ENCODE measurements at places on chromosomes 7 and 10. TPM values are rescaled to one million over a fixed set of nuclear protein-coding genes. Genes with fewer than 3 reads are reported as not detected.
A peak's percentile ranks its signal among the peaks of the same experiment; 100 is the strongest.

DNA sequence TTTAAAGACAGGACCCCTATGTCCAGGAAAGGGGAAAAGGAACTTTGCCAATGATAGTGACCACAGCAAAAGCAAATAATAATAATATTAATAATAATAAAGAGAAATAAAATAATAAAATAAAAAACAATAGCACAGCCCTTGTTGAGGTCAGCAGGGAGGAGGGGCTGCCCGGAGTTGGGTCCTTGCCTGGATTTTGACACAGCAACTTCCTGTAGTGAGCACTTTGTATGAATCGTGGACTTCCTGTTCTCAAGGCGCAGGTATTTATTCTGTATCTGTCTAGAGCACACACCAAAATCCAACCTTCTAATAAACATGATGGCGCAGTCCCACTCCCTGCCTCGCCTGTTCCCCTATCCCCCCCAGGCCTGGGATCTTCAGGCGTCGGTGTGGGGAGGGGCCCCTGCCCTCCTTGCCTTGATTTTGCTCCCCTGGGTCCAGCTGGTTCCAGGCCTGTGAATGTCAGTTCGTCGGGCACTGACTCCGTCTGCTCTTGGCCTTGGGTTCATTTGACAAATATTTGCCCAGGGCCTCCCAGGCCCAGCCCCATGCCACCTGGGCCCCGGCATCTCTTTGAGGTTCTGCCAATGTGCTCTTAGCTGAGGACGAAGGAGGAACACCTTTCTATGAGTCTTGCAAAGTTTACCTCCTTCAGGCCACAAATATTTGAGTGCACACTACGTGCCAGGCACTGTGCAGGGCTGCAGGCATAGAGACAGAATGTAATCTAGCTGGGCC, 13.9 kb downstream of the TRIM8 start:
- peak; percentile 69 for DNase-seq

DNA sequence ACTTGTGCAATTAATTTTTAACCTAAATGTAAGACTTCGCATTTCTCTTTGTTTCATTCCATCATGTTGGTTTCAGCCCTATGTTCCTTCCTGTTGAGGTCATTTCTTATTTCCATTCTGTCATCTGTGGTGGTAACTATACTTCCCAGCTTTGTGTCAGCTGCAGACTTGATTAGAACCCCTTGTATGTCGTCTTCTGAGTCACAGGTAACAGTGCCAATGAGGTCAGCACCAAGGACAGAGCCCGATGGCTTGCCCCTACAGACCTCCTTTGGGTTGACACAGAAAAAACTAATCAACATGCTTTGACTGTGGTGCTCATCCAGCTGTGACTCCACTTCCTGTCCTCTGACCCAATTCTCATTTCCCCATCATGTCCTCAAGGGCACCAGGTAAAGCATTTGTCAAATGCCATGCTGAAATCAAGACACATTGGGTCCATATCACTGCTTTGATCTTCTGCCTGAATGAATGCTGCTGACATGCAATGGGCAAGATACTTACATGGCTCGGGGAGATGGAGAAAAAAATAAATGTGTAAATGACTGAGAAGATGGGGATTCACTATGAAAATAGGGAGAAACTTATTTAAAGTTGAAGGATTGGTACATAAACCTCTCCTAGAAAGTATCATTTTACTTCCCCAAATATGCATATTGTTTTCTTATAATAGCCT, 25.6 kb upstream of the CRTAC1 start:
- DNase-seq, result no peak

DNA sequence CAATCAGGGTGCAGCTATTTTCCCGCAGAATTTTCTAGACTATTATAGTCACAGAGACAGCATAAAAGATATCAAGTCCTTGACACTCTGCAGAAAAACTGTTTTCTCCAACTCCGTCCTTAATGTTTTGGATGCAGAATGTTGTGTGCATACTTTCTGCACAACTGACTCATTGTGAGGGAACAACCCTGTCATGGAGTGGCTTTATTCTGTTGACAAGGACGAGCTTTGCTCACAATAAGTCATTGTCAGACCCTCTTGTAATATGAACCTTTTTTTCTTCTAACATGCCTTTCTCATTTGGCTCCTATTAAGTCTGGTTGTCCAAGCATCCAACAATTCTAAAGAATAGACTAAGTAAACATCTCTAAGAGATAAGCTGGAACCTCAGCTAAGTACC, 17.3 kb downstream of the ABCB4 start:
- DNase-seq, result no peak

DNA sequence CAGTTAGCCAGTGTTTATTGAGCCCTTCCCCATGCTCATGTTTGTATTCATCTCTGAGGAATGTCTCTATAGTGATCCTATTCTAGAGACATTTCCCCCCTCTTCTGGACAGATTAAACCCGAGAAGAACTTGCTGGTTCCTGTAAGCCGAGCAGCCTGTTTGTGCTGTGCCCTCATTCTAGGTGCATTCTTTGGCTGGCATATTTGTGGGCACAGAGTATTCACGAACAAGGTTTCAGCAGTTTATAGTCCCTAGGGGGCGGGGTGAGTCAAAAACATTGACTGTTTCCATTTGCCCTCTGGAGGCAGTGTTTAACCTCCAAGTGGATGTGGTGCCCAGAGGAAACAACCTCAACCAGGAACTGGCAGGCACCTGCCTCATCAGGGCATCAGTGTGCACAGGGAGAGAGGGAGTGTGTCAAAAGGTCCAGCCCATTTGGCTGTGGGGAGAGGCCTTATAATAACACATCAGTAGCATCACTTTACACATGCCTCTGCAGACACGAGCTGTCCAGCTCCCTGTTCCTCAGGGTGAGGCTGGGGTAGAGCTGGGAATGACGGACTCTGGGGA, 273.3 kb upstream of the LRGUK start:
- peak; percentile 72 for DNase-seq

DNA sequence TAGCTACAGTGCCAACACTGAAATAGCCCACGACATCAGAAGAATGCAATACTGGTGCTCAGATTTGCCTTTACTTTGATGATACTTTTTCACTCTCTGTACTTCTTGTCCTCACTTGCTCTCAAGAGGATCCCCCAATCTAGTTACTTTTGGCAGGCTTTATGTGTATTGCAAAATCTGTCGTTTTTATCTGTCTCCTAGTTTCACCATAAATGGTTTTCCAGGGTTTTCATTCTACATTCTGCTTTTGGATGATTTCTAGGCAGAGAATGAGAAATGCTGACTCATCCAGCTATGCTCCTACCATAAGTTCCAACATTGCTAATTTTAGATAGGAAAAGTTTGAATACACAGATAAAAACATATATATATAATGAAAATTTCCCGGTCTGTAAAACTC, 659.5 kb upstream of the NRG3 start:
- no peak for DNase-seq

- no peak for DNase-seq
Measured at GRCh38 chr7:30800785-30801252, 29.6 kb downstream of the MINDY4 start.

- DNase-seq, result no peak
Measured at GRCh38 chr7:36400606-36401005, 10.9 kb downstream of the ANLN start.

DNA sequence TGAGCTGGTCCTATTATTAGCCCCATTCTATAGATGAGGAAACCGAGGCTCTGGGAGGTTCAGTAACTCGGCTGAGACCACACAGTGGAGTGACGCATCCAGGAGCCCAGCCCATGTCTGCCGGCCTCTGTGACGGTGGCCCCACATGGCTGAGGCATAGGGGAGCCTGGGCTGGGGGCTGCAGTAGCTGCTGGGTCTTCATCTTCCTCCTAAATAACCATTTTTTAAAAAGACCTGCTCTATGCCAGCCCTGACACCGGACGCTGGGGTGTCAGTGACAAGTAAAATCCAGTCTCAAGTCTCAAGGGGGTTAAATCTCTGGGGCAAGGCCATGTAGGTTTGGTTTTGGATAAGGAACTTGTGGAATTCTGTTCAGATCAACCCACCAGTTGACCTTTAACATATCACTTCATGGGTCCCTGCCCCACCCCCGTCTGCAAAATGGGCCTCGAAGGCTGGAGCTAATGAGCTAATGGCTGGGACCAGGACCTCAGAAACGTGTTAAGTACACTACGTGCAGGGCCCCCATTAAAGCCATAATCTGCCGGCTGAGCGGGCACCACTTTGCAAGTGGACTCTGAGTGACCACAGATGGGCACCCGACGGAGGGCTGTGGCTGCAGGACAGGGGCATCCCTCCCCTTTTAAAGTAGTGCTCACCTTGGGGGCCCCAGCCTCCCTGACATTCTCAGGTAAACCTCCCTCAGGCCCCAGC, 136.5 kb upstream of the UNC5B start:
- DNase-seq, result no peak

- no peak for DNase-seq
Measured at GRCh38 chr7:150980663-150981062, 2.5 kb upstream of the KCNH2 start.

DNA sequence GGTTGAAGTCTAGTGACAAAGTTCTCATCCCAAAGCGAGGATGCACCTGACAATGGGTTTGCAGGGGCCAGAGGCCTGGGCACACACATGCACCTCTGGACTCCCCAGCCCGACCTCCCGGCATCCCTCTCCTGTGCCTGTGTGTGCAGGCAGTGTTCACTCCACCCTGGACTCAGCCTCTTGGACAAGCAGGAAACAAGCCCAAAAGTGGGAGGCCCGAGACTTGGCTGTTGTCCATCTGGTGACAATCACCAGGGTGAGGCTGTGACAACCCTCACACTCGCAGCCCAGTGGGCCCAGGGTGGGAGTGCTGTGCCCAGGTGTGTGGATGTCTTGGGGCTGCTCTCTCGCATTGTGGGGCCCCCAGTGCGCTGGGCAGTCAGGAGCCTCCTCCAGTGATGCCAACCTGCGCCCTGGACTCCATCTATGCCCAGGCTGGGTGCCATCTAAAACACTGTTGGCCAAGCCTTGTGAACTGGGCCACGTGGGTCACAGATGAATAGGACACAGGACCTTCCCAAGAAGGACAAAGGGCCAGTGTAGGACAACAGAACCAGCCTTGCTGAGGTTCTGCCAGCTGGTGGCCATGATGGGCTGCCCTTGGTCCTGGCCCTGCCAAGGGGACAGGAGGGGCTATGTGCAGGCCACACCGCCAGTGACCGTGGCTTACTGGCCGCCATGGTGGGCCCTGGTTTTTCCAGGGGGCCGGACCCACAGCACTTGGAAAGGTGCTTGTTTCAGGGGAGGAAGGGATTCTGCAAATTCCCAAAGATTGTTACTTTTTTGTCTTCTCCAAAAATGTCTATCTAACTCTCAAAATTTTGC, 144.3 kb downstream of the TCERG1L start:
- DNase-seq, result no peak

DNA sequence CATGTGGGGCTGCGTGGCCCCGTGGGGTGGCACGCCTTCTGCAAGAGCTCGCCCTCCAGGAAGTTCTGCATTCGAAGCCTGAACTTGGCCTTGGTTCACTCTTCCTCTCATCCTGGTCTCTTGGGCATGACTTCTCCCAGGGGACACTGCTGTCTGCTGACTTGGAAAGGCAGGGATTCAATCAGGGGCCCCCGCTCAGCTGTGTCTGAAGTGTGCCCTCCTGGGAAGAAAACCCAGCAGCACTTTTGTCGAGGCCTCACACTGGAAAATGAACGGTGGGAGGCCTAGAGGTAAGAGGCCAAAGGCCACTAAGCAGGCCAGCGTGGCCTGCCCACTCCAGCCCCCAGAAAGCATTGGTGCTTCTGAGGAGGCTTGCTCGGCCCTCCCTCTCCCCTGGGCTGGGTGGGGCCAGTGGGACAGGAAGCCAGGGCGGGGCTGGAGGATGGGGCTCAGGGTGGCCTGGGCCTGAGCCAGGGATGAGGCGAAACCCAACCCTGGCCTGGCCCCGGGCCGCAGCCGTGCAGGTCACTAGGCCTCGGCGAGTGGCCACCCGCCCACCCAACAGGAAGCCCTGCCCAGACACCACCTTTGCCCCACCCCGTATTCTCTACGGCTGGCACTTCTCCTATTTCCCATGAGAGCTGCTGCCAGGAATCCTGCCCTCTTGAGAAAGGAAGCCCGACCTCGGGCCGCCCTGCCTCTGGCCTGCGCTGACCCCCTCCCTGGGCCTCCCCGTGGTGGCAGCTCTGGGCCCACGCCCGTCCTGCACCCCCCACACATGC, 81.1 kb downstream of the ZMIZ1 start:
- peak; percentile 72 for DNase-seq

- DNase-seq, result no peak
Measured at GRCh38 chr7:41698114-41698513, 4.8 kb downstream of the INHBA start.

- DNase-seq, result no peak
Measured at GRCh38 chr7:98864731-98865453, 4.9 kb downstream of the TMEM130 start.

DNA sequence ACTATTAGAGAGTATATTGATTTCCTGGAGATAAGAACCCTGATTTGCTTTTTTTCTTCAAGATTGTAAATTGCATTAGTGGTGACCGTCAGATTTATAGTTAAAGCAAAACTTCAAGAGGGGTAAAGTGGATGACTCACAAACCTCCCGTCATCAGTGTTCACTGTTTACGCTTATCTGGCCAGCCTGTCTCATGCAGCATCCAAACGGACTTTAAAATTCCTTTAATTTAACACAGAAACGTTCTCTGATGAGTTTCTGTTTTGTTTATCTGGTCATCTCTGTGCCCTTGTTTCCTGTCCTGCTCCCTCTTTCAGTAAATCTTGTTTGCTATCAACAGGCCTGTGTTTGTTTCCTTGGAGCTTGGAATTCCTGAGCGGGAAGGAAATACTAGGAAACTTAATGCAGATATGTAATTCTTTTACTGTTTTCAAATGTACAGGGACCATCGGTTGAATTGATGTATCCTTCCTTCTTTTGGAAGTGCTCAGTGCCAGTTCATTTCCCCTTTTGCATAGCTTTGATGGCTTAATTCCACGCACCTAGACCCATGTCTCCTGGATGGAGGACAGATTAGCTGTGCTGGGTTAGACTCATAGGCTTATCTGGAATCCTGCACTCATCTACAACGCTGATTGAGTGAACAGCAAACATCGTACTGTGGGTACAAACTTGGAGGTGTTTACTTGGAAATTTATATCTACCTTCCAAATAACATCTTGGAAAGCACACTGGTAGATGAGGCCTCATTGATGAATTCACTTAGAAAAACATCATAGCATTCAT, 21.3 kb downstream of the PTPRE start:
- no peak for DNase-seq

DNA sequence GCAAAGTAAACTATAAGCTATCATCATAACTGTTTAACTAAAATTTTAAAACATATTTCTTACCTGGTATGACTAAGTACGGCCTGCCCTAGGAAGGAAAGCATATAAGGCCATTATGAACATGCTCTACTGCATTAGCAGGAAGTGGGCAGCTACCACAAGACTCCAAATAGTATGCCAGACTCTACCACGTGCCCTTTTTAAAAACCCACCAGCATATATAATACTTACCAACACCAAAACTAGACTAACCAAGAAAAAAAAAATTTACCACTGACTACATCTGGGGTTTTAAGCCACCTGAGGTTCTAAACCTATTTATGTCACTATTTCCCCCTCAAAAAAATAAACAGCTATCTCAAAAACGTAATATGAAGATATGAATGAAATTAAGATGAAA, 30.1 kb downstream of the NUDCD3 start:
- DNase-seq, result no peak

The FAM24B gene
- 5.4 TPM for total RNA-seq

The C10orf53 gene
- total RNA-seq, result not detected

The SLC25A28 gene
- 35.1 TPM for total RNA-seq

The SOSTDC1 gene
- total RNA-seq, result 11.6 TPM

All from breast epithelium (tissue), 4 donors.